ENCODE measurements at places on chromosomes 16 and 17.
A peak's percentile ranks its signal among the peaks of the same experiment; 100 is the strongest.

DNA sequence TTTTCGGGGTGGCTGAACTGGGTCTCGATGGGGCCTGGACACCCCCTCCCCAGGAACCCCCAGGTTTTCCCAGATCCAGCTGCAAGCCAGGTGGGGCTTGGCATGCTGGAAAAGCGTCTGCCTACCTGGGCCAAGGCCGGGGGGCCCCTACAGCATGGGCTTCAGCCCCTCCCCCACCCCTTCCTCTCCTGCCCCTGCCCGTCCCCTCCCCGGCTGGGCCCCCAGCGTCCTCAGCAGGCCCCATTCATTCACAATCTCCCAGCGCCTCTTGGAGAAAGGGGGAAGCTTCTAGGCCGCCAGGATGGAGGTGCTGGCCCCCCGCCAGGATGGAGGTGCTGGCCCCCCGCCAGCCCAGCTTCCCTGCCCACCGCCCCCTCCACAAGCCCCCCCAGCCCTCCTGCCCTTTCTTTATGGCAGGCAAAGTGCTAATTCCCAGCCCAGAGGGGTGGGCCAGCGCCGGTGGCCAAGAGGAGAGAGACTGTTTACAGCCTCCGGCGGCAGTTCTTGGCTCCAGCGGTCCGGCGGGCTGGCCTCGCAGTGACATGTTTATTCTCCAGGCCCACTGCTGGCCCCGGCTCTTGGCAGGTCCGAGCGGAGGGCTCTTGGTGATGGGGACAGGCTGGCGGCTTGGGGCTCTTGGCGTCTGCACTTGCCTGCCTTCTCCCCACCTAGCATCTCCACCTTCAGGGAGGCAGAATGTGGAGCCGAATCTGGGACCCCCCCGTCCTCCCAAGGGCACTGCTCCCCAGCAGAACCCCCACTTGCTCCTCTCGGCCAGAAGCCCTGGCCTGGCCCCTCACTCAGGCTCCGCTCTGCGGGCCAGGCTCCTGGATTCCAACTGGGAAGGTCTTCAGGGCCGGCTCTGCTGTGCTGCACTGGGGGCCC, 94.4 kb upstream of the CIBAR2 start:
- no peak for DNase-seq

DNA sequence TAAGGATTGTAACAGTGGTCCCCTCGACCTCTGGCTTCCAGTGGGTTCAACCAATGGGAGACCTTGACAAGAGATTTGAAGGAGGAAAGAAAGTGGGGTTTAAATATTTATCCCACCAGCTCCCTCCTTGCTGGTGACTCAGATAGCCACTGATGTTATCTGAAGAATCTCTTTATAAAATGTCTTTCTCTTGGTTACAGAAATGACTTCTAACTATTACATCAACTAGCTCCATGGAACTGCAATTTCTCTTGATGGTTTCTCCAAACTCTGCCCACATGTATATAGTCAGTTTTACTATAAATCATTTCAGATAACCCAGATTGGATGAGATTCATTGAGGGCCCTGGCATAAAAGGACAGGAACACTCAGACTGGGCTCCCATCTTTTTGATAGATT, 920.2 kb upstream of the SOX9 start:
- DNase-seq, result no peak

GRCh38 chr17:67390646-67391361, 13.7 kb downstream of the PITPNC1 start:
- DNase-seq, result peak; percentile 17

GRCh38 chr16:67674851-67675578, 8.4 kb downstream of the C16orf86 start:
- no peak for DNase-seq

- no peak for DNase-seq
Observed at GRCh38 chr16:31355431-31356100, 590 bp downstream of the ITGAX start.

DNA sequence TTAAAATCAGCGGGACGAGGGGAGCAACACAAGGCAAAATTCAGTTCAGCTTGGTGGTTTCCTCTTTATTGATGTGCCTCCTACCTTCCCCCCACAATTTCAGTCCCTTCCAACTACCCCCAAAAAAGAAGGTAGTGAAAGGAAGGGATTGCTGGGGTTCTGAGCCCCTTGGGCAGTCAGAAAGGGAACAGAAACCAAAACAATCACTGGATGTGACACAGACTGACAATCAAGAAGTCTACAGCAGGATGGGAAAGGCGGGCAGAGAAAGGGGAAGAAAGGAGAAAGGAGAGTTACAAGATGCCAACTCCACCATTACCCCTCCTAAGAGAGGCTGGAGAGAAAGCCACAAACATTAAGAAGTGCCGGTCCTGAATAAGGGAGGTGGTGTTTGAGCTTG, 1.1 kb upstream of the PHF23 start:
- no peak for DNase-seq

- DNase-seq, result no peak
Observed at GRCh38 chr16:65083164-65083857, 38.6 kb downstream of the CDH11 start.

DNA sequence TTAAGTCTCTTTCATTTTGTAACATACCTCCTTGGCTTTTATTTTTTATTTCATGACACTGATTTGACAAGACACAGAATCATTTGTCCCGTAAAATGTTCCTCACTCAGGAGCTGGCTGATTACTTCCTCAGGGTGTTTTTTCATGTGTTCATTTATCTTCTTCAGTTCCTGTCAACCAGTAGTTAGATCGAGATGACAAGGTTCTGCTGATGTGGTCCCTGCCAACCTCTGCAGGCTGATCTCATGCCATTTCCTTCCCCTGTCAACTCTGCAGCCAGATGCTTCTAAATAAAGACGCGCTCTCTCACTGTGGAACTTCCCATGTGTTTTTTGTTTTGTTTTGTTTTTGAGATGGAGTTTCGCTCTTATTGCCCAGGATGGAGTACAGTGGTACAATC, 8.1 kb upstream of the CXCL16 start:
- DNase-seq, result no peak

DNA sequence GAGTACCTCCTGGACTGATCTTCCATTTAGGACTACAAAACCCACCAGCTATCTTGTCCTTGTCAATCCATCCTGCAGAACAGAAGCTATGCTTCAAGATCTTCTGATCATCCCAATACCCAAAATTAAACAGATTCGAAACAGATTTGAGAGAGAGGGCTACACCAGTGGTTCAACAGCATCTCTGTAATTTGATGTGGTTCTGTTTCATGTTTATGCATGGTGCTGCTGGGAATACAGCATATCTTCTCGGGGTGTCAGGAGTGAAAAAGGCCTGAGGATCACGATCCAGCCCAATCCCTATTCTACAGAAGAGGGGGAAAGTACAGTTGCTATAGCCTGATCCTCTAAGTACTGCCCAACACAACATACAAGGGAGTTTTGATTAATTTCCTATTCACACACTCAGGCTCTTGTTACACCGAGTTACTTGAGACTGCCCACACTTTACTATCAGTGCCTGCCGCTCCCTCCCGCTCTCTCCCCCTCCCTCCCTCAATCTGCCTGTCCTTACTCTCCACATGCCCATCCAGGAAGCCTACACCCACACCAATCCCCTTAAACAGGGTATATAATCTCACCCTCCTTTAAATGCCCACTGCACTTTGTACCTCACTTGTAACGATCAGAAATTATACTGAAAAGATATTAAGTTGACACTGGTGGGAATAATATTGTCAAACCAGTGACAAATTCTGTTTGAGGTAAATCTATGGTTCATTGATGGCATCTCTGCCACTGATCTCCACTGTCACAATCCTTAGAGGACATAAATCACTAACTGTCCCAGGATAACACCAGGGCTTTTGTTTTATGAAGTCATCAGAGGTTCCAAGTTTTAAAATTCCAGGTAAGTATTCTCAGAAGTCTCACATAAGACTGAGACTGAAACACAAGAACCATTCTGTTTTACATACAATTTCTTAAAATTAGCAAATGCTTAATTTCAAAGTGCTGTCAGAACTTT, 89.3 kb upstream of the PLEKHM1 start:
- peak; percentile 41 for DNase-seq

DNA sequence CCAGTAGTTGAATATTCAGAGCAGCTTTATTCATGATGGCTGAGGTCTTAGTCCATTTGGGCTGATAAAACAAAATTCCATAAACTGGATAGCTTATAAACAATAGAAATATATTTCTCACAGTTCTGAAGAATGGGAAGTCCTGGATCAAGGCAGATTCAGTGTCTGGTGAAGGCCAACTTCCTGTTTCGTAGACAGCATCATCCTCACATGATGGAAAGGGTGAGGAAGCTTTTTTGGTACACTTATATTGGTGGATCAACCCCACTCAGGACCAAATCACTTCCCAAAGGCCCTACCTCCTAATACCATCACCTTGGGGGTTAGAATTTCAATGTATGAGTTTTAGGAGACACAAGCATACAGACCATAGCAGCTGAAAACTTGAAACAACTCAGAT, 224.2 kb downstream of the CYB561 start:
- DNase-seq, result no peak

- no peak for DNase-seq
Observed at GRCh38 chr17:78707016-78707415, 75.1 kb downstream of the CYTH1 start.

- DNase-seq, result no peak
Observed at GRCh38 chr16:87086575-87086974, 230.6 kb downstream of the C16orf95 start.
